ENCODE measurements at places on chromosomes 3 and 15.

DNA sequence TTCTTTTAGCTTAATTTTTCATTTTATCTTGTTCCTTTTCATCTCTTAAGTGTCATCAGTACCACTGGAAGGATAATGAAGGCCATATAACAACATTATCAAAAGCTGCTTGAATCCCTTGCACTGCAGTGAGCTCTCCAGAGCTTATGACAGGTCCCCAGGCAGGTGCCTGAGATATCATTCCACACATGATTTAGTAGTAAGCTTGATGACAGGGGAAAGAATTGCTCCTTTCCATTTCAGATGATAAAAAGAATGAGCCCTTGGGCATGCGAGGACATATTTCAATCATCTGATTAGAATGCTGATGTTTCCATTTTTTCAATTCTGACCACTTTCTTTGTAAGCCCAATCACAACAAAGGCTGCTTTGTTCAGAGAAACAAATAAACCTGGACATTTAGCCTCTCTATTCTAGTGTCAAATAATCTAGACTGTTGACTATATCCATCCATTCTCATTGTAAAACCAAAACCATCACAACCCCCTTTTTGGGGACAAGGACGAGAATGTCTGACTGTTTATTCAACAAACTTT is 567.8 kb downstream of the IGSF11 start:
- DNase-seq = no peak

DNA sequence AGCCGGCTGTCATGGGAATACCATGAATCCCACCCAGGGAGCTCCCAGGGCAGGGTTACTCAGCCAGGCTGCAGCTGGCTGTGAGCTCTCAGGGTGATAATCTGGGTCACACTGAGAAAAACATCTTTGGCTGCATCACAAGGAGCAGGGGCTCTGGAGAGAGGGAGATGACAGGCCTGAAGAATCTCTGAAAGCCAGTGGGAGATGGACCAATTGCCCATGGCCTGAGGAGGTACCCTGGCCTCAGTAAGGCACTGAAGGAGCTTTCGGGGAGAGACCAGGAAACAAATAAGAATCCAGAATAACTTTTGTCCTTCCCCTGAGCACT is 28.2 kb upstream of the GOLGA6C start:
- no peak for DNase-seq

- DNase-seq = no peak
These were observed 9.3 kb upstream of the PRICKLE2 start for GRCh38 chr3:64234571-64234970.

DNA sequence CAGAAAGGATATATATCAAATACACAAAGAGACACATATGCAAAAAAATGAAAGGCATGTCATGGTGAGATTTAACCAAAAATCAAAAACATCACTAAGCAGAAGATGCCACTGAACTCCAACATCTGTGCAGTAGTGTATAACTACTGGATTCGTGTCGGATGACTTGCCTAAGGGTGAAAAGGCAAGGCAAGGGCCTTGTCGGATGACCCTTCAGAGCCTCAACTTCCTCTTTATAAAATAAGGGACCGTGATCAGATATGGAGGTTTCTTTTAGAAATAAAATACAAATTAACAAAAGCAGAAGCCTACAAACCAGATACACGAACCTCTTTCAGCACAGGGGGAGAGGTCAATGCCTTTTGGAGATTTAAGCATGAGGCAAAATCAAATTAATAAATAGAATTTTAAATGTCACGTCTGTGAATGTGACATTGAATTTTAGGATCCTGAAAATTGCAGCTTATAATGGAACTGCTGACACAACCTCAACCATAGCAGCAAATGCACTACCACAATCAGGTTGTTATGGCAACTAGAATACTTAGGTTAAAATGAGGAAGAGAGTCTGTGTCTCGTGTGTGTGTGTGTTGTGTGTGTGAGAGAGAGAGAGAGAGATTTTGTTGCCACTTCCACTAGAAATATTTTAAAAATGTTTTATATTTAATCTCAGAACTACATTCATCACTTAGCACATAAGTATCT is 8.3 kb upstream of the CHRM5 start:
- DNase-seq = no peak

DNA sequence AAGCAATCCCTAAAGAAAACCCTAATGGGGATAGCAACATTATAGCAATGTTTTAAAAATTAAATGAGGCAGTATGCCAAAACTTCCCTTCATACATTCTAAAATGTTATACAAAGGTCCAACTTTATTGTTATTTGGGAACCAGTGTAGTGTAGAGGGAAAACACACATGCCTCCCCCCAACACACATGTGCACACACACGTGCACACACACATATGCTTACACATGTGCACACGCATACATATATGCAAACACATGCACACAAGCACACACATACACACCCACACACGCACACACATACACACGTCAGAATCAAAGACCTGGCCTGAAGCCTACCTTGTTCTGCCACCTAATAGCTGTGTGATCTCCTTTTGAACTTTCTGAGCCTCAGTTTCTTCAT is 83.3 kb downstream of the SCN11A start:
- DNase-seq = no peak

DNA sequence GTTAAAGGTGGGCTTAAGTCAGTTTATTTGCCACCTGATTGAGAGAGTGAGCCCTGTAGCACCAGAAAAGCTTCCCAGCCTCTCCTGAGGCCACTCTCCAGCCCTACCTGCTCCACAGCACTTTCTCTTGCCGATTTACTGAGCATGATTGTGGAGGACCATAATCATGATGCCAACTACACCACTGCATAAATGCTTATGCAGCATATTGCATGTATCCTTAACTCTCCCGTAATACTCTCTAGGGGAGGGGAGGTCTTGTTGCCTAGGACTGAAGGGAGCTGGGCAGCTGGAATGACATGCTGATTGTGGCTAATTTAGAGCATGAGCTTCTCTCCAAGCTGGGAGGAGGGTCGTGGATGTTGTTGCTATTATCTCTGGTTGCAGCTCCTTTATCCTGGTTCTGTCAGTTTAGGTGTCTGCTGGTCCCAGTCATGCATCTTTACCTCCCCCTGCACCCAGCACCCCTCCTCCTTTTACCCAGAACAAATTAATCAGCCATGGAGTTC is 54.3 kb downstream of the GPD1L start:
- no peak for DNase-seq
